ENCODE measurements at places on chromosomes 11 and 22. TPM values are rescaled to one million over a fixed set of nuclear protein-coding genes. Genes with fewer than 3 reads are reported as not detected.

DNA sequence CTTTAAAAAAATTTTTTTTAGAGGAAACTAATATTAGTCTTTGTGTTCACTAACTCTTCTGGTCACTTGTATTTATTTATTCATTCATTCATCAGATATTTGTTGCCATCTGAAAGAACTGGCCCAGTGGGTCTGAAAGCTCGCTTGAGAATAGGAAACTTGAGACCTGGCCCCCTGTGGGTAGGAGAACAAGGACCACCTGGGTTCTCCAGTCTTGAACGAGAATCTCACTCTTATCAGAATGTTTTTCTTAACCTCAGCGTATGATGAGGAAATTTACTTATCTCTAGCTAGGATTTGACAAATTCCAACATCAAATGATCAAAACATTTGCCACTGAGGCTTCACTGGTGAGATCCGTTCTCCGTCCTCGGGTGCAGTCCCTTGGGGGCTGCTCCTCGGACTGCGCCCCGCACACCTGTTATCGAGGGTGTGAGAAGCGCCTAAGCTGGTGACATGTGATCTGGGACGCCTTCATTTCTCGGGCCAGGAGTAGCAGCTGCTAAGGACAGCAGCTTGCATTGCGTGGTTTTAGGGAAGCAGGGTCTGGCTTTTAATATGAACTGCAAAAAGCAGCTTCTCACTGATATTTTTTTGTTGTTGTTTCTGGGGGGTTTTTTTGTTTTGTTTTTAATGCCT lies 6.3 kb downstream of the C22orf31 start:
- no peak for DNase-seq

C11orf97 gene
- not detected for total RNA-seq

MMP11 gene
- total RNA-seq: 2.4 TPM

DNA sequence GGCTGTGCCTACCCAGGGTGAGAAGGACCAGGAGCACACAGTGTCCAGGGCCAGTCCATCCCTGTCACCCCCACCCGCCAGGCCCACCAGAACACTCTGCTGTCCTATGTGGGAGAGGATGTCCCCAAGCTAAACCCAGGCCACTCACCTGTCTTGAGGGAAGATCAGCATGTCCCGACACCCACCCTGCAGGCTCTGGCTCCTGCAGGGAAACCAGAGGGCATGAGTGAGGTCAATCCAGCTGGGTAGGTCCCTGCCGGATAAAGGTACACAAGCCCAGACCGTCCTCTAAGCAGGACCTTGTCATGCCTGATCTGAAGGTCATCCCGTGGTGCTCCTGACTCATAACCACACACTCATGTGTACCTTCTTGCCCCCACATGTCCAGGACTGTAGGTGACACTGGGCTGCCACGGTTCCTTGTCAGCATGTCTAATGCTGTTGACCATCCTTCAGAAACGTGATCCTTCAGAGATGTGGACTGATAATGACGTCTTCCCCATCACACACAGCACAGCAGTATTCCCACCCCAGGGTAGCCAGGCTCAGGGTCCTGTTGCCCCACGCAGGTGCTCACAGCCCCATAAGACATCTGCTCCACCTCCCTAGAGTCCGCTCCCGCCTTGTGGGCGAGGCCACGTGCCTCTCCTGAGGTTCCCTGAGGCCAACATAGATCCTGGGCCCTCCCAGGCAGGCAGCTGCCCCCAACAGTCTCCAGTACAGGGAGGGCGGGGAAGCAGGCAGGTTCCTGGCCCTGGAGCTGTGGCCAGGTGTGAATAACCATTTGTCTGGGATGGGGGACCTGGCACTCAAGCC lies 6.1 kb downstream of the ARVCF start:
- DNase-seq: no peak

All from PC-9 (cell line).